ENCODE measurements at places on chromosomes 12 and 14.

- DNase-seq: no peak
Measured at GRCh38 chr12:132695431-132695830, 8.0 kb downstream of the PXMP2 start.

- DNase-seq: no peak
Measured at GRCh38 chr12:85672436-85672835, 163.8 kb downstream of the RASSF9 start.

DNA sequence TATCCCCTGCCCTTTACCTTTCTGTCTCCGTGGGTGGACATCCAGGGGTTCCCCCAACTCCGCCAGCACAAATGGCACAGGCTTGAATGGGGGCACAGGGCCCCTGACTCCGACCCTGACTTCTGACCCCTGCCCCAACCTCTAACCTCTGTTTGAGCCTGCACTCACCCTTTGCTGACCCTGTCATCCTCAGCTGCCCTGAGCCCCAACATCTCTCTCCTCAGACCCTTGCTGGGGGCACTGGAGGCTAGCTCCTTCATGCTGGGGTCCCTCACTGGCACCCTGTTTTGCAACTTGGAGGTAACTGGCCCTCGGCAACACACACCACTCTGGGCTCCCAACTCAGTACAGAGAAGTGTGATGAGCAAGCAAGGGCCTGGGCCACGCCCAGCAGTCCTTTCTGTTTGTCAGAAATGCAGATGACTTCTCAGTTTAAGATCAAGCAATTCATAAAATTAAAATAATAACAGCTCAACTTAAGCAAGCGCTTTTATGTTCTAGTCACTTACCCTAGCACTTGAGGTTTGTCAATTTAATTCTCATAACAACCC, 2.1 kb downstream of the IFI27 start:
- no peak for DNase-seq

DNA sequence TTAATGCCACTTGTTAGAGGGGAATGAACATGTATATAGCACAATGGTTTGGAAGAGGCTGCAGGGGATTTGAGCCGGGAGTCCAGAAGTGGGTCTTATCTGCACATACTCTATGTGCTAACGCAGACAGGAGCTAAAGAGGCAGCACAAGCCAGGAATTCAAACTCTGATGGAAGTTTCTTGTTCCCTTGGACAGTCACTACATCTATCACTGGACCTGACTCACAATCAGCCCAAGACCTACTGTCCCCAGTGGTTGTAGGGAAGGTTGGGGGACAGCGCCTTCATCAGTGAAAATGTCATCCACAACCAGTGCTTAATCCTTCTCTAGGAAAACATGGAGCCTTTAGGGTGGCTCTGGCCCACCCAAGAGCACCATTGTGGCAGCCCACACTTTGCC, 107.8 kb downstream of the GCH1 start:
- no peak for DNase-seq

DNA sequence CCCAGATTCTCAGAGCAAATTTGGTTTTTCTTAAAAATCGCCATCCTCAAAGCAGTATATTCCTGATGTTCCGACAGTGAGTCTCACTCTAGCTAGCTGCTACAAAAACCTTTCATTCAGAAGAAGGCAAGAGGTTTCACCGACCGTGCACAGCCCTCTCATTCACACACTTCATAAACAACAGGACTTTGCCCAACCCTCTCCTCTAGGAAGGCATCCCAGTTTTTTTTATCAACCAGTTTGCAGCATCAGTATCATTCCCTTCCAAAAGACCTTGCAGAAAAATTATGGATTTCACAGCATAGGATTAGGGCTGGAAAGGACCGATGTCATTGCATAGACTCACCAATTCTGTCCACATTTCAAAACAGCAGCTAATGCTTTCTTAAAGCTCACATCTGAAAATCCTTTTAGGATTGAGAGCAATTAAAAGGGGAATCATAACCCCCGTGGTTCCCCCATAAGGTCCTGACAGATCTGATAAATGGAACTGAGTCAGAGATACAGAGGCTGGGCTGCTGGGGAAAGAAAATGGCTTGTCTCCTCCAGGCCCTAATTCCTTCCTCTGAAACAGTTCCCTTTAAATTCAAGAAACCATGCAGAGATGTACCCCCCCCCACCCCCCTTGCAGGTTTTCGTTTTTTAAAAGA, 597 bp downstream of the SVOP start:
- DNase-seq: no peak

- DNase-seq: no peak
Measured at GRCh38 chr14:42335918-42336317, 729.2 kb downstream of the LRFN5 start.

- DNase-seq: no peak
Measured at GRCh38 chr12:70402597-70402996, 36.5 kb downstream of the KCNMB4 start.

- DNase-seq: no peak
Measured at GRCh38 chr12:126890097-126890496, 1376.9 kb upstream of the TMEM132C start.

DNA sequence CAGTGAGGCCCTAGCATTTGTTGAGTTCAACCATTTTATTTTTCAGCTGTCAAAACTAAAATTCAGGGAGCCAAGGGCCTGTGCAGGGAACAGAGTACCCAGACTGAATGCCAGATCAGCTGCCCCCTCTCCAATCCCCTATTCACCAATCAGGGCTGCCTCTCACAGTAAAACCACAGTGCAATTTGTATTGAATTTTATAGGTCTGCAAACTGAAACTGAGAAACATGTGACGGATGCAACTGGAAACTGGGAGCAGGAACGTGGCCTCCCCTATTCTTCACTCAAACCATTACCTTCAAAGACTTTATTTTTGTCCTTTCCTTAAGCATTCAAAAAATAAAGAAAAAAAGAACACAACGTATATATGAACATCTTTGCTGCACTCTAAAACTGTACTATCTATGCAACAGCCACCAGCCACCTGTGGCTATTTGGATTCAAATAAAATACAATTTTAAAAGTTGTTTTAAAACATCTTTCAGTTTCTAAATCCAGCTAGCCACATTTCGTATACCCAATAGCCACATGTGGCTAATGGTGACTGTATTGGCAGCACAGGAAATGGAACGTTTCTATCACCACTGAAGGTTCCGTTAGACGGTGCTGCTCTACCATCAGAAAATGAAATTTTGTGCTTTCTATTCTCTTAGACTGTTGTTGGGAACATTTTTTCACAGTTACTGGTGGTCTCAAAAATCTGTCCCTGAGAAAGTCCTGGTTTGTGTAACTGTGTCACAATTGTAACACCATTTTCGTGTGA, 371.3 kb upstream of the FAR2 start:
- no peak for DNase-seq

DNA sequence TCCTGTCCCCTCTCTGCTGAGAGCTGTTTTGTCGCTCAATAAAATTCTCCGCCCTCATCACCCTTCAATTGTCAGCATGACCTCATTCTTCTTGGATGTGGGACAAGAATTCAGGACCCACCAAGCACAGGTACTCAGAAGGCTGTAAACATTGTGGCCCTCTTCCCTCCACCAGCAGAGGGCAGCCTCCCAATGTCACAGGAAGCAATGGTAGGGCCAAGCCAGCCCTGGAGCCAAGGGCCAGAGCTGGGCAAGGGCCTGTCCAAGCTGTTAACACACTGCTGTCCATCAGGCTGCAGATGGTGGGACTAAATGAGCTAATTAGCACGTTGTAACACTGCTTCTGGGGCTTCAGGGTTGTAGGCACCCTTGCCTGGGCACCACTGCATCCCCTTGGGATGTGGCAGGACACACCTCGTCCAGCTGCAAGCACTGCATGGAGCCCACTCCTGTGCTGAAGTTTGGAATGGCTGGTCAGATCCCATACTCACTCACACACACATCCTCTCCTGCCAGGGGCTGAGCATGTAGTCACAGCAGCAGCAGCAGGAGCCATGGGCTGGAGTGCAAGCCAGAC, 62.7 kb upstream of the HECTD1 start:
- DNase-seq: peak; percentile 24

- no peak for DNase-seq
Measured at GRCh38 chr14:51865953-51866747, 5.7 kb downstream of the GNG2 start.

DNA sequence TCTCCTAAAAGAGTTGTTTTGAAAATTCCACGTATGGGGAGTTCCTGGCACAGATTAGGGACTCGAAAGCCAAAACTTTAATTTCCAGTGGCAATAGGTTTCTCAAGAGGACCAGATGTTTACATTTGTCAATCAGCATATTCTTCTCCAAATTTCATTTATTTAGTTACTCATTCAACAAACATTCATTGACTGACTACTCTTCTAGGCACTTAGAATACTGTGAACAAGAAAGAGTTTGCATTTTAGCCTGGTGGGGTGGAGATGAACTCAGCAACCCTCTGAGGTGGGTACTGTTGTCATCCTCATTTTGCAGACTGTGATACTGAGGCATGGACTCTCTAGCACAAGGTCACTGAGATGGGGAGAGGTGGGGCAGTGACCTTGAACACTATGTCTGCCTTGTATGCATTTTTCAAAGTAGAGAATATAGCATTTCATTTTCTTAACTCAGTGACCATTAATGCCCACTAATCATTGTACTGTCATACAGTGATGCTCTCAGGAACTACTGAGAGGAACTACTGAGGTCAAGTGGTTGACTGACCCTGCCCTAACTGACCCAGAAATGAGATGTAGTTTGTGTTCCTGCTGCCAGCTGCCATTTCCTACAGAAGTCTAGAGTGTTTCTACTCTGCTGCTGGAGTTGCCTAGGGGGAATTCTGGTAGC, 2.2 kb downstream of the L3HYPDH start:
- DNase-seq: peak; percentile 78

DNA sequence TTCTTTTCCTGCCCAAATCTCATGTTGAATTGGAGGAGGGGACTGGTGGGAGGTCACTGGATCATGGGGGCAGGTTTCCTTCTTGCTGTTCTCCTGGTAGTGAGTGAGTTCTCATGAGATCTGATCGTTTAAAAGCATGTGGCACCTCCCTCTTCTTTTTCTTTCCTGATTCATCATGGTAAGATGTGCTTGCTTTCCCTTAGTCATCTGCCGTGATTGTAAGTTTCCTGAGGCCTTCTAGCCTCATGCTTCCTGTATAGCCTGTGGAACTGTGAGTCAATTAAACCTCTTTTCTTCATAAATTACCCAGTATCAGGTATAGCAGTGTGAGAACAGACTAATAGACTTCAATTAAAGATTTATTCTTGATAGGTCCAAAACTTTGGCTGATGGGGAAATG, 83.5 kb downstream of the CAND1 start:
- peak; percentile 32 for DNase-seq

DNA sequence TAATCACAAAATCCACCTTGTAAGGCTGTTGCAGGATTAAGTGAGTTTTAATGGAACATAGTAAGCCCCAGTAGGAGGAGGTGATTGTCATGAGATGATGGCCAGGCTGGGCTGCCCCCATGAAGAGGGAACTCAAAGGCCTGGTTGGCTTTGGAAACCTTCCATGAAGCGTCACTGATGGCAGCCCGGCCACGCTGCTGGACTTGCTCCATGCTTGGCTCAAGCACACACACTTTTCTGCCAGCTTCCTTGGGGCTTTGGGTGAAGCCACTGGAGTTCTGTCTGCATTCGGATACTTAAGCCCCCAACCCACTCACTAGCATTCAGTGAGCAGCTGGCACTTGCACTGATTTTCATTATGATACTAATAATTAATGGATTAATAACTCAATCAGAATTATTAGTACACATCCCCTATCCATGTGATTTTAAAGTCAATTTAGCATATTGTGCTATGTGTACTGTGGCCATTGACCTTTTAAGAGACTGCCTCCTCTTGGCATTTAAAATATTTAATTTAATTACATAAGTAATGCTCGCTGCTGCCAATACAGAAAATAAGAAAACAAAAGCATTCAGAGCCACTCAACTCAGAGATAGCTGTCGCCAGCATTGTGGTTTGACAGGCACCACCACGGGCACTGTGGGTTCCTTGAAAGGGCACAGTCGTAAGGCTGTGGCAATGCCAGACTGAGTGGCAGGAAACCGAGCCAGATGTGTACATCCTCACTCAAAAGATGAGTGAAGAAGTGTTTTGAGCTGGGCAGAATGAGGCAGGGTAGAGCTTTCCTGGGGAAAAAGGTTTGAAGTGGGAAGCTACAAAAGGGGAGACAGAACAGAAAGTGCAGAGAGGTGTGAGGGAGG, 15.9 kb downstream of the KRT85 start:
- DNase-seq: no peak

DNA sequence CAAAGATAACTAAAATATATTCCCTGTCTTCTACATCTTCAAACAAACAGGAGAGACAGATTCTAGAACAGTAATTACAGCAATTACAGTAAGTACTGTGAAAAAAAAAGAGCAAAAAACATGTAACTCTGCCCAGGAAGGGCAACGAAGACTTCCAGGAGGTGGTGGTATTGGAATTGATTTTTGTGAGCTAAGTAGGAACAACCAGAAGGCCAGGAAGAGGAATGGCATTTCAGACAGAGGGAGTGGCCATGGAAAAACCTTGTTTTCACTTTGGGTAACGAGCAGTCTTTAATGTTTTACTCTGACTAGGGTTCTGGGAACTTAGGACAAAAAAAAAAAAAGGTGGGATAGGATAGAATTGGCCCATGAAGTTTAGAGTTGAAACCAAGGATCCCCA, 196.3 kb upstream of the PLEKHG7 start:
- no peak for DNase-seq

DNA sequence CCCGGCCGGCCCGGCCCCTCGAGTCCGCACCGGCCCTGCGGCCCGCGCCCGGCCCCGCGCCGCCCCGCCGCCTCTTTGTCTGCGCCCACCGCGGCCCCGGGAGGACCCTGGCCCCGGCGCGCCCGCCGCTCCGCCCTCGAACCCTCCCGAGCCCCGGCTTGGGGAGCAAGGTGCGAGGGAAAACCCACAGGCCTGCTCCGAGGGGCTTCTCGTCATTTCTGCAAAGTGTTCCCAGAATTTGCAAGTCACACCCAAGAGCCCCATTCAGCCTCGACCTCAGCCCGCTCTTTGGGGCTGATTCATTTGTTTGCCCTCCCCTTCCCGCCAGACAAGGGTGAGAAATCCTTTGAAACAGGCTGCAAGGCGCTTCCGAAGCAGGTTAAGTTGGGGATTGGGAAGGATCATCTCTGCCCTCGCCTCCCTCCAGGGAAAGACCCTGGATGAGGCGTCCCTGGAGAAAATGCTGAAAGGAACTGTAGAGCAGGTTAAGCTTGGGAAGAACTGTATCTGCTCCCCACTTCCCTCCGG, 325 bp upstream of the CLIP1 start:
- peak; percentile 70 for DNase-seq

DNA sequence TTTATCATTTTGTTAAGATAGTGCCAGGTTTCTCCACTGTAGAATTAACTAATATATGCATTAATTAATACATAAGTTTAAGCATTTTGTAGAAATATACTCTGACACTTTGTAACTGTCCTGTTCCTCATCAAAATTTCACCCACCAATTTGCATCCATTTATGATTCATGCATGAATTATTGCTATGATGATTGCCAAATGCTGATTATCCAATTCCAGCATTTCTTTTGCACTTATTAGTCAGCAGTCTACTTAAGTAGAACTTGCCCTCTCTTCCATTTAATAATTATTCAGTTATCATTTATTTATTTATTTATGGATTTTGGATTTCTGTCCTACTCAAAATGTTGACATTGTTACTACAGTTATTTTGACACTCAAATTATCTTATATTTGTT, 72.2 kb downstream of the SLC6A15 start:
- no peak for DNase-seq

- no peak for DNase-seq
Measured at GRCh38 chr14:65077318-65077717, 25.0 kb downstream of the MAX start.

Data from iris pigment epithelial cell (primary cell).